CD4-positive, alpha-beta T cell (primary cell): ENCODE measurements at places on chromosomes 3 and 15.

GRCh38 chr3:27353221-27353620 is 16.0 kb downstream of the NEK10 start:
- DNase-seq = no peak

GRCh38 chr3:95389725-95390313 is 1327.0 kb downstream of the NSUN3 start:
- DNase-seq = no peak

DNA sequence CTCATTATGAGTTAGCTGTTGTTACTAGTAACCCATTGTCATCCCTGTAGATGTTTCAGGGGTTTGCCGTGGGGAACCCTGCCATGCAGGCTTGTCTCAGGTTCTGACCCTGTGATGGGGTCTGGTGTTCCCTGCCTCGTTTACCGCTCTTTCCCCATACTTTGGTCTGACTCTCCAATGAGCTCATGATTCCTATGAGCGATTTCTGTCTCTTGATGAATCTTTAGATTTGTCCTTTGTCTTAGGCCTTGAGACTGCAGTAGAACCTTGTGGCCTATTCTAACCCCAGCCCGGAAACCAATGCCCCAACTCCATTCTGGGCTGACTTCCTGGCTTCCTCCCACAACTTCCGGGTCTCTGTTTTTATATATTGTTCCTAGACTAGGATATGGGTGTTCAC is 11.3 kb upstream of the IQGAP1 start:
- peak; percentile 42 for DNase-seq

DNA sequence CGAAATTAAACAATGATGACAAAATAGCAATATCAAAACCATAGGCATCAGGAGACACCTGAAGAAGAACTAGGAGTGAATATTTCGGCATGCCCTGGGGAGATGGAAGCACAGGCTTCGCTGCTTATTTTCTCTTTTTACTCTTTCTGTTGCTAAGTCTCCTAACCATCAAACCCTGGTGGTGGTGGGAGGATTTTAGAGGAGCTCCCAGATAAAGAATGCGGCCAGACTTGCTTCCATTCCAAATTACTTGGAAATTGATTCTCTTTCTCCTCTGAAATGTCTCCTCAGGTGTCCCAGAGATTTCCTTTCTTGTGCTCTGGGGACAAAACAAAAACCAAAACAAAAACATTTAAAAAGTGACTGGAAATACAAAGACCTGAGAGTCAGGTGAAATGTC is 243.0 kb downstream of the KBTBD8 start:
- DNase-seq = no peak

DNA sequence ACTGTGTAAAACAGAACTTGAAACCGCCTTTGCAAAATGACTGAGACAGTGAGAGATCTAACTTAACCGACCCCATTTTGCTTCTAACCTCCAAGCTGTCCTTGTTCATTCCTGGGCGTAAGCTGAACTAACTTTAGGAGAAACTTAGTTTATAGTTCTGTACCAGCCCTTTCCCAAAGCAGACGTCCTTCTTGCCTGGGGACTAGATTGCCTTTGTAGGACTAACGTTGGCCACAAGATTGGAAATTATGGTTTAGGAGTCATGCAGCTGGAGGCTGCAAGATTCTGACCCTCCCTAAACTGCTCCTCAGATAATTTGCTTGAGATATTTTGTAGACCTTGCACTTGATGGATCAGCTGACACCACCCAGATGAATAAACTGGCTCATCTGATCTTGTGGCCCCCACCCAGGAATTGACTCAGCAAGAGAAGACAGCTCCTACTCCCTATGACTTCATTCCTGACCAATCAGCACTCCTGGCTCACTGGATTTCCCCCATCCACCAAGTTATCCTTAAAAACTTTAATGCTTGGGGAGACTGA is 219.9 kb upstream of the PROK2 start:
- DNase-seq = no peak

DNA sequence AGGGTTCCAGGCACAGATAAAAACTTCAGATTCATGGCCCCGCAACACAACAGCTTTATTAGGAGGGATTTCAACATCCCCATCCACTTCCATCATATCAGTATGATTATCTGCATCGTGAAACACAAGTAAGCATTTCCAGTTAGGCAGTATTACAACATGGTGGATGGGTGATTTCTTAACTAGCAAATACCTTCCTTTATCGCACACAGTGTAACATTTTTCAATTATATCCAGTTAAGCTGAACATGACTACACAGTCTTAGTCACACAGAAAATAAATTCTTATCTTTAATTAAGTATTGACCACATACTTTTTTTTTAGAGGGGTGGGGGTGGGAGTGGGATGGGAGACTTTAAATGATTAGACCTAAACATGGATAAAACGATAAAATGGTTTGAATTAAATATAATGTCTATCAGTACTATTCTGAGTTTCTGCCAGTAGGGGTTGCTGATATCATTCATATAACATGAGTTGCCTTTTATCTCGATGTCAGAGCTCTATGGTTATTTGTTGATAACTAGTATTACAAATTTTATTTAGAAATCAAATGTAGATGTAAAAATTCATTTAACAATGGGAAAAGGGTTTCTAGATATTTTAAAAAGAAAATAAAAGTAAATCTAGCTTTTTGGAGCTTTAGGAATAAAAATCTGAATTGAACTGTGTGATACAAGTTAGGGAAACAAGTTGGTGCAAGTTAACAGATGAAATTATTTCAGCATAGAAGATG is 146.6 kb downstream of the TBL1XR1 start:
- no peak for DNase-seq

- no peak for DNase-seq
Observed at GRCh38 chr3:10137178-10137577, 4.4 kb upstream of the VHL start.

DNA sequence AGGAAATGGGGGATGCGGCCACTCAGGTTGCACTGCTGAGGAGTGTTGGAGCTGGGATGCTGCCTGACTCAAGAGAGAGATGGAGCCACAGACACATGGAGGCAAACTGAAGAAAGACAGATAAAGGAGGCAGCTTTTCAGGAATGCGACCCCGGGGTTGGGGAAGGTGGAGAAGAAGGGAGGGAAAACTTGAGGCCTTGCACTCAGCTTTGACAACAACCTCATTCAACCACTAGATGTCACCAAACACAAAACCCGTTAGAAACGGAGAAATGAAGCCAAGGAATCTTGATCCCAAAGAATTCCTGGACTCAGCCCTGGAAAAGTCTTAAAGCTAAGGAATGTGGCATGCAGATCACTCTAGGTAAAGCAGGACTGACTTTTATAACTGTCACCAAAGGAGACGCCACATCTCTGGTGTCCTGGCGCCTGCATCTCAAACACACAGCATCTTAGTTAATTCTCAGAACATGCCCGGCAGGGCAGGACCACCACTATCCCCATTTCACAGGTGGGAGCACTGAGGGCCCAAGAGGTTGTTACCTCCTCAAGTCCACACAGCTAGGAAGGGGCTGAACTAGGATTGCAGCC is 59.6 kb upstream of the LMCD1 start:
- no peak for DNase-seq

- peak; percentile 75 for DNase-seq
Observed at GRCh38 chr15:63122002-63122875, 578 bp downstream of the LACTB start.
